ENCODE measurements at places on chromosomes 4 and X. TPM values are rescaled to one million over a fixed set of nuclear protein-coding genes. Genes with fewer than 3 reads are reported as not detected.

GRCh38 chrX:138708268-138708667, 3.2 kb downstream of the FGF13 start:
- H3K4me1 ChIP-seq: no peaks in the 10 kb centered on the region
- no peak for DNase-seq
- H3K4me3 ChIP-seq: no peak overlapping the region

- no peaks in the 10 kb centered on the region for H3K27me3 ChIP-seq
- no peak overlapping the region for H3K4me3 ChIP-seq
- no peak overlapping the region for H3K27ac ChIP-seq
- DNase-seq: no peak
Observed at GRCh38 chr4:55851885-55852284, 1.6 kb upstream of the EXOC1 start.

DNA sequence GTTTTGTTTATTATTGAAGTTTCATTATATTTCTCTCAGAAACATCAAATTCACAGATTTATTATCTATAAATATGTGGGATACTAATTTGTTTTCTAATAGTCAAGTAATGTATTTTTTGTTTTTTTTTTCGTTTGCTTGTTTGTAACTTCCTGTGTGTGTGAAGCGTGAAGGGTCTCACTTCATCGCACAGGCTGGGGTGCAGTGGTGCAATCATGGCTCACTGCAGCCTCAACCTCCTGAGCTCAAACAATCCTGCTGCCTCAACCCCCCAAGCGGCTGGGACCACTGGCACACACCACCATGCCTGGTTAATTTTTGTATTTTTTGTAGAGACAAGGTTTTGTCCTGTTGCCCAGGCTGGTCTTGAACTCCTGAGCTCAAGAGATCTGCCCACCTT, 55.1 kb downstream of the SH3RF1 start:
- peaks cover 15% of the 10 kb centered on the region for H3K4me1 ChIP-seq
- peaks cover 40% of the 10 kb centered on the region for H3K36me3 ChIP-seq
- H3K27ac ChIP-seq: no peak overlapping the region
- no peak for DNase-seq
- no peak overlapping the region for H3K4me3 ChIP-seq

DNA sequence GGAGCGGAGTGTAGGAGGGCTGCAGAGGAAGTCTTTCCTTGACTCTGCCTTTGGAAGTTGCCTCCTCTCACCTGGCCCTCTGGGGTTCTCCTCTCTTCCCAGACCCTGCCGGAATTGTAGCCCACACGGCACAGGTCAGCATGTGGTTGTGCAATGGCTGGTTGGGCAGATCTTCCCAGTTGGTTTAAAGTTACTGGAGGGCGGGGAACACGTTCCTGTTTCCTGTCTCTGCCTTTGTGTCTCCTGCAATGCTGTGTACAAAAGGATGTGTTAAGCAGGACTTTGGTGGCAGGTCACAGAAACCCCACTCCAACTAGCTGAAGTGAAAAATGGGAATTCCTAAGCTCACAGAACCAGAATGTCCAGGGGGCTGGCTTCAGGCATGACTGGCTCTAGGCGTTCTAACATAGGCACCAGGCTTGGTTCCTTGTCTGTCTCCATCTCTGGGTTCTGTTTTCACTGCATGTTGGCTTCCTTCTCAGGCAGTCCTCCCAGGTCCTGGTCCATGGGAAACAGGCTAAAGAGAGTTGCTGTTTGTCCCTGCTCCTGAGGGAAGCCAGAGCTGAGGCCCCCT, 19.9 kb downstream of the SORCS2 start:
- no peaks in the 10 kb centered on the region for H3K27me3 ChIP-seq
- no peaks in the 10 kb centered on the region for H3K36me3 ChIP-seq
- H3K27ac ChIP-seq: no peak overlapping the region
- no peak for DNase-seq
- peaks cover 44% of the 10 kb centered on the region for H3K4me1 ChIP-seq

XPNPEP2 gene
- total RNA-seq: 1.9 TPM

SATL1 gene
- not detected for total RNA-seq
